ENCODE measurements at places on chromosomes 2 and 18.

DNA sequence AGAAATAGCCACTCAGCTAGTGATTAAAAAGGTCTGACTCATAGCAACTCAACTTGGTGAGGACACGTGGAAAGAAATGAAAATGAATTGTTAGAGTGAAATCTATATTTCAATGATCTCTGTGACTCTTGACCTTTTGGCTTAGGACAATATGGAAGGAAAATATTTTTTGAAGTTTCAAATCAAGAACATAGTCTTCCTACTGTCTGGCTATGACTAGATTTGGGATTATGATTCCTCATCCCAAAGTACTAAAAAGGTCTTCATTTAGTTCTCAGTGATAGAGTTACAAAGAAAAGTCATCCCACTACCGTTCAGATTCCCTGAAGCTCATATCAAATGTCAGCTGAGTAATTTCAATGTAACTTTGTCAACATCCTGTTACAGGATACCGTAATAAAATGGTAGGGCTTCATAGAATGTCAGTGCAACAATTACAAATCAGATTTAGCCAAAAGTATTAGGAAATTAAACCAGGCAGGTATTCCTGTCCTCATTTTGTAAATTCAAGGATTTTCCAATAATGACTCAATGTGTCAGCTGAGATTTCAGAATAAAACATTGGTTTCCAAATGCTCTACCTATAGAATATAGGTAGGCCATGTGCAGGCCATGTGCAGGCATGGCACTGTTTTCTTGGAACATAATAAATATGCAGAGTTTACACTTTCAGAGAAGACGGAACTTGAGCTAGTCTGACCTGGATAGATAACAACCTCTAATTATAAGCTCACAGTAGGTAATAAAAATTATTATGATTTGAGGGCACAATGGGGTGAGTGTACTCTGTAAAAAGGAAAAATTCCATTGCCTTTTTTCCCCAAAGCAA lies 36.0 kb downstream of the ANKRD29 start:
- no peak overlapping the region for H3K4me3 ChIP-seq
- DNase-seq, result no peak
- no peaks in the 10 kb centered on the region for H3K4me1 ChIP-seq
- H3K36me3 ChIP-seq, result no peaks in the 10 kb centered on the region
- peak overlapping the region; percentile 23 for H3K27ac ChIP-seq

GRCh38 chr2:223037445-223037800 lies 14.6 kb upstream of the KCNE4 start:
- no peak overlapping the region for H3K27ac ChIP-seq
- H3K4me3 ChIP-seq, result no peak overlapping the region
- H3K4me1 ChIP-seq, result no peaks in the 10 kb centered on the region
- H3K36me3 ChIP-seq, result no peaks in the 10 kb centered on the region
- H3K27me3 ChIP-seq, result no peaks in the 10 kb centered on the region

GRCh38 chr2:153477636-153478288 lies 800 bp downstream of the RPRM start:
- no peaks in the 10 kb centered on the region for H3K36me3 ChIP-seq
- H3K4me3 ChIP-seq, result peak overlapping the region; percentile 45
- H3K27ac ChIP-seq, result no peak overlapping the region
- H3K4me1 ChIP-seq, result no peaks in the 10 kb centered on the region
- no peak for DNase-seq

- H3K27ac ChIP-seq, result peak overlapping the region; percentile 84
- no peak overlapping the region for H3K4me3 ChIP-seq
- H3K36me3 ChIP-seq, result no peaks in the 10 kb centered on the region
- H3K27me3 ChIP-seq, result no peaks in the 10 kb centered on the region
- peaks cover 25% of the 10 kb centered on the region for H3K4me1 ChIP-seq
These were observed 125.8 kb downstream of the TANC1 start for GRCh38 chr2:159094173-159094737.

DNA sequence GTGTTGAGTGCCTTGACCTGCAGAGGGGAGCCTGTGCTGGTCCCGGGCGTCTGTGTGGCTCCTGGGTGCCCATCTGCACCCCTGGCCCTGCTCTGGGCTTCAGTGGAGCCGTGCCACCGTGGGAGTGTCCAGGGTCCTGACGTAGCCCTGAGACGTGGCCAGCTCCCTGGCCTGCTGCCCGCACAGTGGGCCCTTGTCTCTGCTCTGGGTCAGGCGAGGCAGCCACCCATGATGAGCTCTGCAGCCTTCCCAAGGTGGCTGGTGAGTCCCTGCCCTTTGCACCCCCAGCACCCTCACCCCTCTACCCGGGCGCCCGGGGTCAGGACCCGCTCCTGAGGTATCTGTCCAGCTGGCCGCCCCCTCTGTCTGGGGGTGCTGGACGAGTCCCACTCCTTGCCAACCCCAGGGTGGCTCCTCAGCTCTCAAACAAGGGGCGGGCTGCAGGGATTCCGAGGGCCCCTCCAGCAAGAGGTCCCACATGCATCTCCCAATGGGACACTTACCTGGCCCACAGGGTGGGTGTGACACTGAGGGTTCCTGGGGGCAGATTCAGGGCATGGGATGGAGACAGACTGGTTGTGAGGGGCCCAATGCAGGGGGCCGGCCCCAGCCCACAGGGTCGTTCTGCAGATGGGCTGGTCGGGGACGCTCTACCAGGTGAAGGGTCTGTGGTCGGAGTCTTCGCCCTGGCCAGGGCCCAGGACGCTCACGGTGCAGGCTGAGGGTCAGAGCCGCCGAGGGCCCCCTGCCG lies 2.4 kb downstream of the NEU4 start:
- peaks cover 20% of the 10 kb centered on the region for H3K27me3 ChIP-seq
- H3K4me1 ChIP-seq, result no peaks in the 10 kb centered on the region
- no peak overlapping the region for H3K4me3 ChIP-seq
- no peak for DNase-seq
- H3K27ac ChIP-seq, result no peak overlapping the region

DNA sequence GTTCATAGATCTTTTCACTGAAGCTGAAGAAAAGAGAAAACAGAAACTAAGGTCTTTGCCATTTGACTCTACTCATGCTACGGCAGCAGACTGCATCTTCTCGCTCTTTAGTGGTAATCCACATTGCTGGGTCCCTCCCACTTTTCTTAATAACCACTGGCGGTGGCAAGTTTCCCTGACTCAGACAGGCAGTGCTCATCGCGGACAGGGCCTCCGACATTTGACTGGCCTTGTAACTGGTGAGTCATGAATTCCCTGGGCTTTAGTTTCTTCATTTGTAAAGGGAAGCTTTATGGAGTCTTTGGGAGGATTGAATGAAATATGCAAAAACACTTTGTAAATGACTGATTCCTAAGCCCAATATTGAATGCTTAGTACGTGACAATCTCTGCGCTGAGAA lies 238.2 kb upstream of the RBBP8 start:
- DNase-seq, result no peak
- H3K27me3 ChIP-seq, result no peaks in the 10 kb centered on the region
- H3K36me3 ChIP-seq, result no peaks in the 10 kb centered on the region

DNA sequence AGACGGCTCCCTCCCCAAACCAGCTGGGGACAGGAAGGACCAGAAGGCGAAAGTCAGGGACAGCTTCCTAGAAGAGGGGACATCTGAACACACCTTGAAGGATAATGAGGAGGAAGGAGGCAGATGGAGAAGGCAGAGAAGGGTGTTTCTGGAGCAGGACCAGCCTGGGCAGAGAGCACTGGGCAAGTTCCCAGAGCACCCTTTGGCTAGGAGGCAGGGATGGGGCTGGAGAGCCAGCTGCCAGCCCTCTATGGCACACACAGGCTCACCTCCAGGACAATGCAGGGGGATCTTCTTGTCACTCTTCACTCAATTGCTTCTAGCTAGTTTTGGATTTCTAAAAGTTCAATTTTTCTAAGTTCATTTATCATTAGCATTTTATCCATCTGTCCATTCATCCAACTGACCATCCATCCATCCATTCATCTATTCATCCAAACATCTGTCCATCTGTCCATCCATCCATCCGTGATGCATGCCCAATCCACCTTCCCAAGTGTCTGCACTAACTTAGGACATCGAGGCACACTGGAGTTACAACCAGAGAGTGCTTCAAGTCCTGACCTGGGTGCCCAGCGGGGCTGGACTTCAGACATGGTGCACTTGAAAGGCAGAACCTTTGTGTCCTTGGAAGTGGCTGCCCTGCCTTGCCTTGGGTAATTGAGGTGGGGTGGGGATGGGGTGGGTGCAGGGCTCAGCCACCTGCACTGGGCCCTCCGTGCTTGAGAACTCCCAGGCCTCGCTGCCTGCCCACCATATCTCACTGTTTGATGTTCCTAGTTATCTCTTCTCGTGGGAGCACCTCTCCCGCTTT lies 42.5 kb downstream of the INHBB start:
- no peaks in the 10 kb centered on the region for H3K4me1 ChIP-seq
- no peak overlapping the region for H3K4me3 ChIP-seq
- H3K27me3 ChIP-seq, result no peaks in the 10 kb centered on the region
- H3K36me3 ChIP-seq, result no peaks in the 10 kb centered on the region

GRCh38 chr2:69386360-69386759 lies 667 bp downstream of the GFPT1 start:
- H3K4me3 ChIP-seq, result peak overlapping the region; percentile 95
- no peak for DNase-seq
- H3K27ac ChIP-seq, result peak overlapping the region; percentile 88
- no peaks in the 10 kb centered on the region for H3K4me1 ChIP-seq

- no peaks in the 10 kb centered on the region for H3K4me1 ChIP-seq
- DNase-seq, result no peak
- no peaks in the 10 kb centered on the region for H3K36me3 ChIP-seq
These were observed 53.6 kb upstream of the HNMT start for GRCh38 chr2:137910641-137911040.

DNA sequence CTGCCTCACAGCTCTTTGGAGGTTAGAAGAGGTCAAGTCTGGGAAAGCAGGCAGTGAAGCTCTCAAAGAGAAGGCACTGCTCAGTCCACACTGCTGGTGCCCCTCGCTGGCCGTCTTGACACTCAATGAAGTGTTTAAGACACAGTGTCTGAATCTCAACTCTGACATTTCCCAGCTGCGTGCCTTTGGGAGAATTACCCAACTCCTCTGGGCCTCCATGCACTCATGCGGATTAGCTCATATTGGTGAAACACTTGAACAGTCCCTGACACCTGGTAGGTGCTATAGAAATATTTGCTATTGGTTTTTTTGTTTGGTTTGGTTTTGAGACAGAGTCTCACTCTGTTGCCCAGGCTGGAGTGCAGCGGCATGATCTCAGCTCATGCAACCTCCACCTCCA lies 281.0 kb downstream of the SRBD1 start:
- H3K36me3 ChIP-seq, result no peaks in the 10 kb centered on the region
- DNase-seq, result no peak
- H3K4me3 ChIP-seq, result no peak overlapping the region
- no peaks in the 10 kb centered on the region for H3K27me3 ChIP-seq

- H3K4me1 ChIP-seq, result no peaks in the 10 kb centered on the region
- no peak overlapping the region for H3K27ac ChIP-seq
- peak; percentile 48 for DNase-seq
- H3K4me3 ChIP-seq, result no peak overlapping the region
These were observed 102.7 kb downstream of the ZNF516 start for GRCh38 chr18:76392349-76392748.

- H3K27me3 ChIP-seq, result no peaks in the 10 kb centered on the region
- no peaks in the 10 kb centered on the region for H3K36me3 ChIP-seq
- DNase-seq, result no peak
- H3K4me1 ChIP-seq, result no peaks in the 10 kb centered on the region
- no peak overlapping the region for H3K4me3 ChIP-seq
These were observed 317.3 kb upstream of the THUMPD2 start for GRCh38 chr2:40096360-40096759.
